Muscle of back (tissue), 13 donors: ENCODE measurements at places on chromosomes 16 and 17.

DNA sequence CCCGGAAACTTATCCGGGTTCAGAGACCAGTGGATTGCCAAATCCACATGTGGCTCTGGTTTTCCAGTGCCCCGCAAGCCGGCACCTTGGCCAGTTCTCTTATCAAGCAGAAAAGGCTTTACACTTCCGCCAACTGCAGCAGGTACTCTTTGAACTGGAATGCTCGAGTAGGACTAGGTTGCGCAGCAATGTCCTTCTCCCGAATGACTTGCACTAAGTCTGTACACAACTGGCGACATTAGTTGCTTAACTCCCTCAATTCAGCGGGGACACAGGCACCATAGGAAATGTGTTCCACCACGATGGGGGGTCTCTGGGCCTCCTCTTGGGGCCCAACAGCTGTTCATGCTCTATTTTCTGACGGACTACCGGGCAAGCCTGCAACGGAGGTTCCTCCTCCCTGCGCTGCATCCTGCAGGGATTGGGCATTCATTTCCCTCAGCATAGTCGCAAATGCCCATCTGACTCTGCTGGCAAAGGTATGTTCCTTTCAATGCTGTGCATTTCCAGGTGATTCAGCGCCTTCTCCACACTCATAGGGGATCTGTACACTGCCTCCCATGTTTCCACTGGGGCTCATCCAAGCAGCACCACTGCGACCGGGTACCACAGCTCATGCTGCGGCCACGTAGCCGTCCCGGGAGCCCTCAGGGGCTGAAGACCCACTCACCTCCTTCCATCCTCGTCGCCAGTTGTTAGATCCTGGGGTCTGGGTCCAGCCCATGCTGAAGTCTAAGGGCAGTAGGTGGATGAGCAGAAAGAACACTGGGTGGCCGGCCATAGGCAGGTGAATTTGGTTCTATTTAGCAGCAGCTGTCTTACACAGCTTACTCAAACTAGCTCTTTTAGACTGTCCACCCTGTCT, 34.2 kb upstream of the APPBP2 start:
- no peak for DNase-seq

DNA sequence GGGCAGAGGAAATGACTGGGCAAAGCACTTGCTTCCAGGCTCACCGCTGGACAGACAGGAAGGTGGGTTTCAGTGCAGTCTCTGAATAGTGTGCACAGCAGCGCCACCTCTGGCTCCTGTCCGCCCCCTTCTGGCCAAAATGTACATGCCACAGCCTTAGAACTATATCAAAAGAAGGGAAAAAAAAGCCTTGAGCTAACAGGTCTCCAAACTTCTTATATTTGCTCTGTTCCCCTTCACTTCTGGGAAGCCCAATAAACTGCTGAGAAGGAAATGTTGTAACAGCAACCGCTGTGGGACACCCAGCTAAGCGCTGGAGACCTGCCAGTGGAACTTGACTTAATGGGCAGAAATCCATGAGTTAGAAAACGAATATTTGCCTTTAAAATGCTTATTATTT, 17.5 kb downstream of the COG7 start:
- no peak for DNase-seq

- DNase-seq, result peak; percentile 83
Measured at GRCh38 chr16:73048292-73049080, 558 bp upstream of the ZFHX3 start.

GRCh38 chr17:5135726-5136579, 20.1 kb downstream of the USP6 start:
- no peak for DNase-seq

- no peak for DNase-seq
Measured at GRCh38 chr17:48800626-48801217, 16.3 kb downstream of the TTLL6 start.

DNA sequence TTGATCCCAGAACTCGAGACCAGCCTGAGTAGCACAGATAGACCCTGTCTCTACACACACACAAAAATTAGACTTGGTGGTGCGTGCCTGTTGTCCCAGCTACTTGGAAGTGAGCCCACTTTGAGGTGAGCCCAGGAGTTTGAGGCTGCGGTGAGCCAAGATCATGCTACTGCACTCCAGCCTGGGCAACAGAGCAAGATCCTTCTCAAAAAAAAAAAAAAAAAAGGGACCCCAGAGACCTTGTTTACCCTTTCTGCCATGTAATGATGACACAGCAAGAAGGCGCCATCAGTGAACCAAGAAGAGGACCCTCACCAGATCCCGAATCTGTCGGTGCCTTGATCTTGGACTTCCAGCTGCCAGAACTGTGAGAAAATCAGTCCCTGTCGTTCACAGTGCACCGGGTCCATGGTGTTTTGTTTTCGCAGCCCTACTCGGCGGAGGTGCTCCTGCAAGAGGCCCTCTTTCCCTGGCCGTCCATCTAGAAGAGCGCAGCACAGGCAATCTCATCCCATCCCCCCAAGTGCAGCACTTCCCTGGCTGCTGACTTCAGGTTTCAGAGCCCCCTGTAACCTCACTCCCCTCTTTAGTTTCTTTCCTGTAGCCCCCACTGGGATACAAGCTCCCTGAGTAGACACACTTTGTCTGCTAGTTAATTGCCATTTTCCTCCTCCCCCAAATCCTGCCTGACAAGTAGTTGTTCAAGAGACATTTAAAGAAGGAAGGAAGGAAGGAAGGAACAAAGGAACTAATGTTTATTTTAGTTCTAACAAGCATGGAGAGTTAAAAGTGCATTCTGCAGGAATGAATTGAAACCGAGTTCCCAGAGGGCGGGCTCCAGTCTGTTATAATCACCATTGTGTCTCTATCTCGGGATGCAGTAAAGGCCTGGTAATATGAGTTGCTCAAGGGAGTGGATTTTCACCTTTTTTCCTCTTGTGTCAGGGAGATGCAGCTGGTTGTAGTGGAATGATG, 115.3 kb downstream of the SNX29 start:
- DNase-seq, result no peak

DNA sequence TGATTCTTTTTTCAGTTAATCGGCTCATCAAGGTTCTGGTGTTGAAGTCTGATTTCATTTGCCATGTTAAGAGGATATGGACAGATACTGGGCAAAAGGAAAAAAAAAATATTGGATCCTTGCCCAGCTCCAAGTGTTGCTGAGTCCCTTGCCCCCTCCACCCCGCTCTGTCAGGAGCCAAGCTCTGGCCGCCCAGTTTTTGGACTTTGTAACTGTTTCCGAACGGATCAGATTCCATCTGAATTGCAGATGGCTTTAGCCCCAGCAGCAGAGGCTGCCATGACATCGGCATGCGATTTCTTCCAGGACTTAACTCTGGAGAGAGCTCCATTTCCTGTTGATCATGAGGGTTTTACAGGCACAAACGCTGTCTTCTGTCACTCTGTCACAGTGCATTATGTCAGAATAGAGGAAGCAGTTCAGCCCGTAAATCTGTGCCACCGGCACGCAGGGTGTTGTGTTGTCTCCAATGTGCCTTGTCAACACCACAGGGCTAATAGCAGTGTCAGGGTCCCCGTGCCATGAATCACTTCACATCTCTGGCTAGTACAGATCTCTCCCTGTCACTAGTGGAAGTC, 615.6 kb downstream of the MAF start:
- no peak for DNase-seq

DNA sequence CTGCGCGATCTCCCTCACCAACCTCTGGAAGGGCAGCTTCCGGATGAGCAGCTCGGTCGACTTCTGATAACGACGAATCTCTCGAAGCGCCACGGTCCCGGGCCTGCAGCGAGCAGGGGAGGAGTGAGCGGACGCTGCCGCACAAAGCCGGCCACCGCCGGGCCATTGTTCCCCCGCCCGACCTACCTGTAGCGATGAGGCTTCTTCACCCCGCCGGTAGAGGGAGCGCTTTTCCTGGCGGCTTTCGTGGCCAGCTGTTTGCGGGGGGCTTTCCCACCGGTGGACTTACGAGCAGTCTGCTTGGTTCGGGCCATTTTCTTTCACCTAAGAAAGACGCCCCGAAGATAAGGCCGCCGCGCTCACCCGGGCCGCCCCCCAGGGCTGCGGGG, 5.8 kb upstream of the UNK start:
- no peak for DNase-seq

- no peak for DNase-seq
Measured at GRCh38 chr17:35017021-35017420, 36.7 kb downstream of the LIG3 start.

DNA sequence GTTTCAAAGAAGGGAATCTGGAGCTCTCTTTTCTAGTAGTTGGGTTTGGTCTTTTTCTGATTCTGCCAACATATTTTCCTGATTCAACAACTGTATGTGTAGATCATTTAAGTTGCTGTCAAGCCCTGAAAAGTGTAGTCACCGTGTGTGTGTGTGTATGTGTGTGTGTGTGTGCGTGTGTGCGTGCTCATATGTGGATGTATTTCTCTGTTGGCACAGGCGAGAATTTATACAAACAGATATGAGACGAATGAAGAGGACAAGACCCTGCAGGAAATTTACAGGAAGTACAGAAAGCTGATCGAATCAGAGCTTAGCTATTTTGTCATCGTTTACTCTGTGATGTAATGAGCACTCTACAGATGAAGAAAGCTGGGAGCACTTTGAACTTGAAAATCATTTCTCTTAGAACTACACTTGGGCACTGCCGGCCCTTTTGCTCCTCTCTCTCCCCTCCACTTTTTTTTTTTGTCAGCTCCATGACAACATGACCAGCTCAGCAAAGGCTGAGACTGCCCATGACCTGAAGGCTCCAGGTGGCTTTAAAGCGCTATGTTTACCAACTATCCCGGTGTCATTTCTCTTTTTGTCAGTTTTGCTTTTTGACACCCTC, 11.2 kb downstream of the FBXO39 start:
- no peak for DNase-seq

- DNase-seq, result no peak
Measured at GRCh38 chr17:65900216-65900615, 291.7 kb downstream of the CEP112 start.

DNA sequence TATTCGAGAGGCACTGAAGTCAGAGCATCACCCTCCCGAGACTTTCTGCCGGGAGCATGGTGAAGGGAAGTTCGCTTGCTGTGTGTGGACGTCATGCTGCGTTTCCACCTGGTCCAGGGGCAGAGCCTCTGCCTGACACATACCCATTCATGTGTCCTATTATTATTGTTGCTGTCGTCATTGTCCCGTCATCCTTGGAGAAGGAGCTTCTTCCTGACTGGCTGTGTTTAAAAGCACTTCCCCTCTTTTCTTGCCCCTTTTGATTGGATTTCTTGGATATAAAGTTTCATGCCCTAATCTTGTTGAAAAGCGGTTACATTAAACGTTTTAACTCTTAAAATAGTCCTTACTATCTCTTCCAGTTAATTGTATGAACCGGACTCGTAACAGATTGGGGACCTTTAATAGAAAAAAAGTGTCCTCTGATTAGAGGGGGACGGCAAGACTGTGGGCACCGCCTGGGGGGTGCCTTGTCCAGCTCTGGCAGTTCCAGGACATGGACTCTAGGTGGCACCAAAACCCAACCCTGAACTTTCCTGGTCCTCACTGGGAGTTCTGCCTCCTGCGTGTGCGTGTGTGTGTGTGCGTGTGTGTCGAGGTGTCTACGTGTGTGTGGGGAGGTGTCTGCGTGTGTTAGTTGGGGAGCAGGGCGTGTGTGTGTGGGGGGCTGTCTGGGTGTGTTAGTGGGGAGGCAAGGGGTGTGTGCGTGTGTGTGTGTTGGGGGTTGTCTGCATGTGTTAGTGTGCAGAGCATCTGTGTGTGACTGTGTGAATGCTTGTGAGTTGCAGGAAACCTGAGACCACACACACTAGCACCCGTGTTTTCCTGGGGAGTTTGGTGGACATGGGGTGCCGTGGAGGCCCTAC, 133.3 kb upstream of the CIBAR2 start:
- peak; percentile 78 for DNase-seq

GRCh38 chr16:86823125-86823524, 244.8 kb downstream of the FOXL1 start:
- no peak for DNase-seq

DNA sequence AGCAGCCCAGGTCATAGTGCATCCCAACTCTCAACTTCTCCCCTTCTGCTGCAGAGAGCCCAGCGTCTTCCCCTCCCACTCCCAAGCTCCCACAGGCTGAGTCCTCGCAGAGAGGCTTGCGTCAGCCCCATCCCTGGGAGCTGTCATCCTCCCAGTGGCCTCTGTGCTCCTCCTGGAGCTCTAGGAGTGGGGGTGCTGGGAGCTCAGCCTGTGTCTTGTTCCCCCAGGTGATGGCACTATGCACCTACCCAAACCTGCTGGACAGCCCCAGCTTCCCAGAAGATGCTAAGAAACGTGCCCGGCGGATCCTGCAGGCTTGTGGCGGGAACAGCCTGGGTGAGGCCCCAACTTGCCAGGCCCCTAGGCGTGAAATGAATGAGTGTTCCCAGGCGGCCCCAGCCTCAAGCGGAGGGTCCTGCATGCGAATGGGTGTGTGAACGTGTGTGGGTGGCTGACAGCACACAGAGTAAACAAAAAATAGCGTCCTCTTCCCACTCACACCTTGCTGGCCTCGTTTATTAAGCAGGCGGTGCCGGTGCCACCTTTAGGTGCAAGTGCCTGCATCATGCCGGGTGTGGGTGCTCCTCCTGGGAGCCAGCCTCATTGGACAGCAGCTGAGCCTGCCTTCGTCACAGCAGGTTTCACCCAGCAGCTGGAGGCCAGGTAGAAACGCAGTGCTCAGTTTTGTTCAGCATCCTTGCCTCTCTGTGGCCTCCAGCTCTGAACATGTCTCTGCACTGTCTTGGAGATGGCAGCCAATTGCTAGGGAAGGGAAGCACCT, 16.5 kb downstream of the GPT2 start:
- no peak for DNase-seq

DNA sequence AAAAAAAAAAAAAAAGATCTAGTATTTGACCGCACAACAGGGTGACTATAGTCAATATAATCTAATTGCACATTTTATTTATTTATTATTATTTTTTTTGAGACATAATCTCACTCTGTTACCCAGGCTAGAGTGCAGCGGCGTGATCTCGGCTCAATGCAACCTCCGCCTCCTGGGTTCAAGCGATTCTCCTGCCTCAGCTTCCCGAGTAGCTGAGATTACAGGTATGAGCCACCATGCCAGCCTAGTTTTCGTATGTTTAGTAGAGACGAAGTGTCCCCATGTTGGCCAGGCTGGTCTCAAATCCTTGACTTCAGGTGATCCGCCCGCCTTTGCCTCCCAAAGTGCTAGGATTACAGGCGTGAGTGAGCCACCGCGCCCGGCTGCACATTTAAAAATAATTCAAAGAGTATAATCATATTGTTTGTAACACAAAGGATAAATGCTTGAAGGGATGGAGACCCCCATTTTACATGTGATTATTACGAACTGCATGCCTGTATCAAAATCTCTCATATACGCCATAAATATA, 794 bp downstream of the ANKS3 start:
- no peak for DNase-seq

DNA sequence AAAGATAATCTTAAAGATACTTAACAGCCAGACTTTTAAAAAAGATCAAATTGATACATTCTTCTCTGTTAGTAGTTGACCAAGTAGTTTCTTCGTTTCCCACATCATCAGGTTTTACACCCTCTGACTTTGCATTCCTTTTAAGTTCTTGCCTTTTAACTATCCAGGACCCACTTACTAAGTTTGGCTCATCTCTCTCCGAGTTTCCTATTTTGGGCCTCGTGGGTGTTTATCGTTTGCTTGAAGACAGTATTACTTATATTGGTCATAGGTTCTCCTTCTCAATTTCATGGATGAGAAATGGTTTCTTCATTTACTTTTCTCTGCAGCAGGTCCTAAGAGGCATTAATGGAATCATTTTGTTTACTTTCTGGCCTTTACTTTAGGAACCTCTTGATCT, 43.2 kb downstream of the RPA1 start:
- DNase-seq, result no peak
